NCI-H1930 (cell line): ENCODE measurements at places on chromosomes 2 and 18.

DNA sequence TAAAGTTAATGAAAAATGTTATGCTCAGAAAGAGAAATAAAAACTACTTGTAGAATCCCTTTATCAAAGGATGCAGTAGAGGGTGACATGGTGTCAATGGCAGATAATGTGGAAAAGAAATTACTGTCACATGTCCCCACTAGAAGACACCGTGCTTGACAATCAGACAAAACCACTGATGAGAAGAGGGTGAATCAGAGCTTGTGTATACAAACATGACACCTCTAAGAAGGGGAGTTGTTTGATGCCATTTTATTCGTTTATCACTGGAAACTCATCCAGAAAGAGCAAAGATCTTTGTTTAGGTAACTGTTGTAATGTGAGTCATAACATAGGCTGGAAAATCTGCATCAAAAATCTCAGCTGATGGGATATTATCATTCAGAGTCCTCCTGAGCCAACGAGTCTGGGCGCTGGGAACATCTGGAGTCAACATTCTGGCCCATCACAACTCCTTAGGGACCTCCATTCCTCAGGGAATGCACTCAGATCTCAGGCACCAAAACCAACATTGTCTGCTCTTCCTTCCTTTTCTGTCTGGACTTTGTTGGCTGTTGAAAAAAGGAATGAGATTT, 49.5 kb upstream of the RAB12 start:
- DNase-seq, result no peak

GRCh38 chr2:105867587-105867986, 122.9 kb downstream of the NCK2 start:
- DNase-seq, result no peak

DNA sequence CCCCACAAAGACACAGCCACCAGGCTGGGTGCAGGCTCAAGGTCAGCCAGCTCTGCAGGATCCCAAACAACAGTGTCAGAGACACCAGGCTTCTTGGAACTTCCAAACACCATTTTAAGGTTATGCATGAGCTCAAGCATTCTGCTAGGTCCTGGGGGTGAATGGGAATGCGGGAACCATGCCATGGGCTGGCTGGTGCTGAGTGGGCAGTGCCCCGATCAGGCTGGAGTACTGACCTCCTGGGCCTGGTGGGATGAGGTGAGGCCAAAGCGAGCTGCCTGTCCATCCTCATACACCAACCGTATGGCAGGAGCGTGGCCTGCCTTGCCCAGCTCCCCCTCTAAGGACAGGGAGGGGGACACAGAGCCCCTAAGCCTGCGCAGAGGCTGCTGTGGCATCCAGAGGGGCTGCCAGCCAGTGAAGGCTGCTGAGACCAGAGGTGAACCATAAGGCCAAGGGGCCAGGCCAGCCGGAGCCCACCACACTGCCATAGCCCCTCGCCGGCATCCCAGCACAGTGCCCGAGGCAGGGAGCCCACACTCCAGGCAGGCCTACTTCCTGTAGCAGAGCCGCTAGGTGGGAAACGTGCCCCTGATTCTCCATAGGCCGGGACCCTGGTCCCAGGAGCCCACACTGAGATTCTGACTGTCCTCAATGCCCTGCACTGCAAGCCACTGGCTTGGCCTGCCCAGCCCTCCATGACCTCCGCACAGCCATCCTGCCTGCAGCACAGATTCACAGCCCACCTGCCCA, 135.0 kb downstream of the HDAC4 start:
- no peak for DNase-seq

DNA sequence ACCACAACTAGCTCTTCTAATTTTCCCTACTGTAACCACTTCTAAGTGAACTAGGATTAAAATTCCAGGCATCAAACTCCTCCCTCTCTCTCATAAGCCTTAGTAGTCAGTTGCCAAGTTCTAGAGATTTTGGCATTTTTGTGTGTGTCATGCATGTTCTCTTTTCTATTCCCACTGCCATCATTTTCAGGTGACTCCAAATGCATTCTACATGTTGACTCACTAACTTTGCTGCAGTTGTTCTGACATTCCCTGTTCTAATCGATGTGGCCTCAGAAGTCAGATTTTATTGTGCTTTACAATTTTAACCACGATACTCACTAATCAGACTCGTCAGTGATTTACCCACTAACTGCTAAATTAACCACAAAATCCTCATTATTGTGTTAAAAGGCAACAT, 13.3 kb downstream of the DSC1 start:
- no peak for DNase-seq

- DNase-seq, result no peak
Measured at GRCh38 chr2:237258116-237258515, 155.8 kb downstream of the COL6A3 start.
